ENCODE measurements at places on chromosomes 4 and X. TPM values are rescaled to one million over a fixed set of nuclear protein-coding genes. Genes with fewer than 3 reads are reported as not detected.

DNA sequence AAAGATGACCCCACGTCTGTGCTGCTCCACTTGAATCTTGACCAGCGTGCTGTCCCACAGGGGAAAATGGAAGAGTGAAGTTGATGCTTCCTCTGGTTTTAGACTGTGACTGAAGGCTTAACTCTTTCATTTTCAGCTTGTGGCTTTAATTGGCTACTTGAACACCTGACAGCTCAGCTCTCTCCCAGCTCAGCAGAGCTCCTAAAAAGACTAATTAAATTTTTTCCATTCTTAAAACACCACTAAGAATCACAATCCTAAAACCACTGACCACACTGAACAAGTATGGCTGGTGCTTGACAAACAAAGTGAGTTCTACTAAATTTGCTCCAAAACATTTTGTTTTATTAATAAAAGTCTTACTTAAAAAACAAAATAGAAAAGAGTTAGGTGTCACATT is 71.7 kb downstream of the SRPX start:
- no peak for DNase-seq

- DNase-seq = no peak
These were observed 4.0 kb upstream of the SLC49A3 start for GRCh38 chr4:692771-693554.

DNA sequence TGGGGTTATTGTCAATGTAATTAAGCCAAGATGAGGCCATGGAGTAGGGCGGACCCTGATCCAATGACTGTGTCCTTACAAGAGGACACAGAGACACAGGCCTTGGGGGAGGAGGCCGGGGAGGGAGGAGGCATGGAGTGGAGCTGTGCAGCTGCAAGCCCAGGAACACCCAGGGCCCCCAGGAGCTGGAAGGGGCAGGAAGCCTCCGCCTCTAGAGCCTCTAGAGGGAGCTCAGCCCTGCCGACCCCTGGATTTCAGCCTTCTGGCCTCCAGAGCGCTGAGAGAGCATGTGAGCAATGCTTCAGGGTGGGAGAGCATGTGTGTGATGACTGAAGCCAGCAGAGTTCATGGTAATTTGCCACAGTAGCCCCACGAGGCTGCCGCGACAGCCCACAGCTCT is 234.6 kb downstream of the AFAP1 start:
- no peak for DNase-seq

DNA sequence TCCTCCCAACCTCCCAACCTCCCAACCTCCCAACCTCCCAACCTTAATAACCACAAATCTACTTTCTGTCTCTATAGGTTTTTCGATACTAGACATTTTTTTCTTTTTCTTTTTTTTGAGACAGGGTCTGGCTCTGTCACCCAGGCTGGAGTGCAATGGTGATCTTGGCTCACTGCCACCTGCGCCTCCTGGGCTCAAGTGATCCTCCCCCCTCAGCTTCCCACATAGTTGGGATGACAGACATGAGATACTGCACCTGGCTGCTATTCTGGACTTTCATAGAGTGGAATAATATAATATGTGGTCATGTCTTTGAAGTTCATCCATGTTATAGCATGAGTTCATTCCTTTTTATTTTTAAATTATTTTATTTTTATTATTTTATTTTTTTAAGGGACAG is 39.5 kb upstream of the ZFX start:
- DNase-seq = no peak

- DNase-seq = no peak
These were observed 3.0 kb downstream of the ZIC3 start for GRCh38 chrX:137568741-137569469.

- DNase-seq = no peak
These were observed 229.1 kb upstream of the PITX2 start for GRCh38 chr4:110851989-110852388.

DNA sequence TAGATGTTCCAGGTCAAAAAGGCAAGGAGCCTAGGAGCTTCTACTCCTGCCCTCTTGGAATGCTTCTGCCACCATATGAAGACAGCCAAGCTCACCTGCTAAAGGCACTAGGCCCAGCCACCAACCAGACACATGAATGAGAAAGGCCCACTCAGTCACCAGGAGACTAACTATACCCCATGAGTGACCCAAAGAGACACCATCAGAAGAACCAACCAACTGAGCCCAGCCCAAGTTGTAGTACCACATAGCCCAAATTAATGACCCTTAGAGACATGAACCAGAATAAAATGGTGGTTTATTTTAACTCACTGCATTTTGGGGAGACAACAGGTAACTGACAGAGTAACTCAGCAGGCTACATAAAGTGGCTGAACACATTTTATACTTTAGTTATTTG is 22.9 kb upstream of the CXCL3 start:
- no peak for DNase-seq

DNA sequence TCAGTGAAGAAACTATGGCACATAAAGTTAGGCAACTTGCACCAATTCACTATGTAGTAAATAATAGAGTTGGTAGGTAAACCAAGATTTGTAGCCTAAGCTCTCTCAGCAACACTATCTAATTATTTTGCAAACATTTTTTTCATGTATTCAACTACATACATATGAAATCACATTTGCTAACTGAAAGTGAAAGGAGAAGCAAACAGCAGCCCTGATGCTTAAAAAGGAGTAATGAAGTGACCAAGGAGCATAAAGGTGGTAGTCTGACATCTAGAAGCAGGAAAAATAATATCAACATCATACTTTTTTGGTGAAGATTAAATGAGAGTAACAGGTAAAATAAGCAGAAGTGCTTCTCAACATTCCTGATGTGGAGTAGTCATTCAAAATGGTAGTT is 603.7 kb downstream of the GRXCR1 start:
- no peak for DNase-seq

- peak; percentile 52 for DNase-seq
These were observed 32.9 kb downstream of the CXCL1 start for GRCh38 chr4:73902038-73902637.

DNA sequence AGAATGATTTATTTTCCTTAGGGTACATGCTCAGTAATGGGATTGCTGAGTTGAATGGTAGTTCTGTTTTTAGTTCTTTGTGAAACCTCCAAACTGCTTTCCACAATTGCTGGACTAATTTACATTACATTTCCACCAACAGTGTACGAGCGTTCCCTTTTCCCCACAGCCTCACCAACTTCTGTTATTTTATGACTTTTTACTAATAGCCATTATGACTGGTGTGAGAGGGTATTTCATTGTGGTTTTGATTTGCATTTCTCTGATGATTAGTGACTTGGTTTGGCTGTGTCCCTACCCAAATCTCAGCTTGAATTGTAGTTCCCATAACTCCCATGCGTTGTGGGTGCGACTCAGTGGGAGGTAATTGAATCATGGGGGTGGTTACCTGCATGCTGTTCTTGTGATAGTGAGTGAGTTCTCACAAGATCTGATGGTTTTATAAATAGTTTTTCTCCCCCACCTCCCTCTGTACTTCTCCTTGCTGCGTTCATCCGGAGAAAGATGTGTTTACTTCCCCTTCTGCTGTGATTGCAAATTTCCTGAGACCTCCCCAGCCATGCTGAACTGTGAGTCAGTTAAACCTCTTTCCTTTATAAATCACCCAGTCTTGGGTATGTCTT is 95.1 kb downstream of the GBA3 start:
- no peak for DNase-seq

CT45A8 gene
- not detected for total RNA-seq

P2RY4 gene
- not detected for total RNA-seq

SAGE1 gene
- not detected for total RNA-seq

GBA3 gene
- total RNA-seq = not detected

MAGEC1 gene
- total RNA-seq = not detected
